ENCODE measurements at places on chromosomes 5 and 9.

- DNase-seq, result no peak
These were observed 14.4 kb upstream of the GALNT10 start for GRCh38 chr5:154176181-154176580.

DNA sequence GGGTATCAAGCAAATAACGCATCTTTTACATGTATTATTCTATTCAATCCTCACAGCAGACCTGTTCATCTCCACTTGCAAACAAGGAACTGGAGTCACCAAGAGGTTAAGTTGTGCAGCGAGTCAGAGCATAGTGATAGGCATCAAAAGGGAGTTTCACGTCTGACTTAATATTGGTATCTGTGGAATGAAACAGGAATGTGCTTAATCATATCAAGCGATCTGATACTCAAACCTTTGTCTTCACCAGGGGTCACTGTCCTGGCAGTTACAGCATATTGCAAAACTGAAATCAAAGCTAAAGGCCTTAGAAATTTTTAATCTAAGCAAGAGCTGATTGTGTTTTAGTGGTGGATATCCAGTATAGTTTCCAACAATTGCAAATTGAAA is 271.6 kb downstream of the PLK2 start:
- DNase-seq, result no peak

GRCh38 chr9:130043654-130044623 is 950 bp upstream of the FNBP1 start:
- no peak for DNase-seq

GRCh38 chr5:124920909-124921666 is 174.6 kb upstream of the ZNF608 start:
- DNase-seq, result no peak

- DNase-seq, result no peak
These were observed 254.5 kb downstream of the ELAVL2 start for GRCh38 chr9:23571414-23572104.

GRCh38 chr5:122749886-122750285 is 25.0 kb upstream of the SNX2 start:
- no peak for DNase-seq

- DNase-seq, result no peak
These were observed 19.3 kb upstream of the ABO start for GRCh38 chr9:133294257-133294656.

DNA sequence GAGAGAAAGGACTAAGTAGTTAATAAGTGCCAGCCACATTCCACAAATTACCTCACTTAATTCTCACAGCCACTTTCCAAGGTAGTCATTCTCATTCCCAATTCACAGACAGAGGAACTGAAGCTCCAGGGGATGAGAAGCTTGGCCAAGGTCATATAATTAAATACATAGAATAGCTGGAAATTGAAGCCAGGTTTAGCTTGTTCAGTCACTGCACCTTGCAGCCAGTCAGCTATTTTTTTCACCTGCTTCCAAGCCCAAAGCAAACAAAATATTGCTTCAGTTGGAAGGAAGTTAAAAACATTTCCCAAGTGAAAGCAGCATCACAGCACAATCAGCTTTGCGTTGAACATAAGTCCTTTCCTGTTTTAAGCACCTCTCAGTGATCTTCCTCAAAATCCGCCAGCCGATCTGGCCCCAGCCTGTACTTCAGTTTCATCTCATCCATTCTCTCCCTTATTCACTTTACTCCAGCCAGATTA is 4.8 kb downstream of the ALDH1A1 start:
- no peak for DNase-seq

- no peak for DNase-seq
These were observed 407.7 kb upstream of the GRAMD2B start for GRCh38 chr5:126015235-126016181.

DNA sequence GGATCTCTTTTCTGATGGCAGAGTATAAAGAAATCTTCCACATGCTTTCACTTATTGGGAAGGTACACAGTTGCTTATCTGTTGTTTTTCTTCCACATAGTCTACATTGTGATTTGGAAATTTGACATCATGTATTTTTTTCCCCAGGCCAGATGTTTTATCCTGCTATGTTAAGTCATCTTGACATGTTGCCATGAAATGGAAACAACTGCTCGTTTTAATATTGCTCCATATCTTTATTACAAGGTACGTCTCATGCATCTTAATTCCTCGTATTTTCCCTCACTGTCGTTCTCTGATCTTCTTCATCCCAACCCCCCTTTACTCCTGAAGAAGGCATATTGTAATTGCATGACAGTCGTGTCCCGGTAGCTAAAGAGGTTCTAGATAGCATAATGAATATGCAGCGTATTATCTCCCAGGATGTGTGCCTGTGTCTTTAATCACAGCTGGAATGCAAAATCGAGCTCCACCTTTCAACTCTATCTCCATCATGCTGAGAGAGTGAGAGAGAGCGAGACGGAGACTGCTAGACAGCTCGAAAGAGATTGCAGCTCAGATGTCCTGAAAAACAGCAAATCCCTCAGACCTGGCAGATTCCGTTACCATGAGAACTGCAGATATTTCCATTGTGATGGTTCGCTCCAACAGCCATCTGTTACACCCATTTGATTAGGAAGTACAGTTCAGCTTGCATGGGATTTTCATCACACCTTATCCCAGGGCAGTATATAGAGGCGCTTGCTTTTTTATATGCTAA is 281.7 kb downstream of the TMEM38B start:
- DNase-seq, result no peak

- no peak for DNase-seq
These were observed 125.2 kb downstream of the EDIL3 start for GRCh38 chr5:84259283-84260045.

DNA sequence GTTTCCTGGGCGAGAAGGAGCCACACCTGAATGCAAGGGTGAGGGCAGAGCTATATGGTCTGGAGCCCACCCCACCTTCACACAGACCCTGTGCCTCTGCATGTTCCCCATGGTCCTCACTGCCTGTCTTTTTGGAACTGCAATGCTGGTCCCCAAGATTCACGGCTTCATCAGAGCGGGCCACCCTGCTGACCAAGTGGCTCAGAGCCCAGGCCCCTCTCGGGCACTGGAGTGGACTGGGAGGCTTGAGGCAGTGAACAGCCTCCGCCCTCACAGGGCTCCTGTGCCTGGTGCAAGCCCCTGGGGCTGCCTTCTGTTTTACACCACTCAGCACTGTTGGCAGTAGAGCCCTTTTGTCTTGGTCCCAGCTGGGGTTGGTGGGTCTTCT is 143.2 kb downstream of the CACNA1B start:
- no peak for DNase-seq

DNA sequence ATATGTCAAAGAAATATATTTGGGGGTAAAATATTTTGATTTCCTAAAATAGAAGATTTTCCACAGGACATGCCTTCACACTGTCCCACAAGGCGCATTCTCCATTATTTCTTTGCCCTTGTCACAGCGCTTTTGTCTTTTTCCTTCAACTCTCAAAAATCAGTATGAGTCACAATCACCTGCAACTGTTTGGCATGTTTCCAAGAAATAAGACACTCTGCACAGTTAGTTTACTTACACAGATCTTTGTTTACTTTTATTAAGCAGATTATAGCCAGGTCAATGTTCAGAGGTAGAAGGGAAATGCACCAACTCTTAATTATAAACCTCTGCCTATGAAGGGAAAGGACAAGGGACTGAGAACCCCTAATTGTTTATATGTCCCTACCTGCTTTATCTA is 9.5 kb downstream of the CEMIP2 start:
- no peak for DNase-seq
